ENCODE measurements at places on chromosomes 3 and 15.

DNA sequence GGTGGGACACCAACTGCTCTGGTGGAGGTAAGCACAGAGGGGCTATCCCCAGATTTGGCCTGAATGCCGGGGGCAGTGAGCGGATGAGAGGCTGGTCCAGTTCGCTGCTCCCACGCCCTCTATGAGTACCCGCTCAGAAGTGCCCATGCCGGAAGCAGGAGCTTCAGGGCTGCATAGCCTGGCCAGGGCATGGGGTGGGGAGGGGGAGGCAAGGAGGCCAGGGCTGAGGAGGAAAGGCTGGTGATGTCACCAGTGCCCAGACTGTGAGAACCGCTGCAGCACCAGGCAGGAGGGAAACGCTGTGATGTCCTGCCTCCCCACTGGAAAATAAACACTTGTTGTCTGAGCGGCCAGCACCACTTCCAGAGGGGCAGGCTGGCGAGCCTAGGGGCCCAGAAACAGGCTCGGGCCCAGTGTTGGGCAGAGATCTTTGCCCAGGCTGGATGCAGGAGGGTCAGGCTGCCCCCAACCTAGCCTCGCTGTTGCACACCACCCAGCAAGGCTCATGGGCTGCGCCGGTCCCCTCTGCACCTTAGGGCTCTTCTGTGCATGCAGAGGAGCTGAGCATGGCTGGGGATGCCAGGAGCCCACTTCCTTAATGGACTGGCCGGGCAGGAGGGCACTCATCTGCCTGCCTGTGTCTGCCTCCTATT, 10.9 kb upstream of the DLL4 start:
- no peak for DNase-seq

GRCh38 chr3:161171639-161172552, 49.2 kb upstream of the NMD3 start:
- DNase-seq, result no peak

- DNase-seq, result no peak
Observed at GRCh38 chr15:80500021-80500420, 95.8 kb downstream of the ARNT2 start.

GRCh38 chr3:16311960-16312451, 47.0 kb downstream of the OXNAD1 start:
- DNase-seq, result peak; percentile 61

DNA sequence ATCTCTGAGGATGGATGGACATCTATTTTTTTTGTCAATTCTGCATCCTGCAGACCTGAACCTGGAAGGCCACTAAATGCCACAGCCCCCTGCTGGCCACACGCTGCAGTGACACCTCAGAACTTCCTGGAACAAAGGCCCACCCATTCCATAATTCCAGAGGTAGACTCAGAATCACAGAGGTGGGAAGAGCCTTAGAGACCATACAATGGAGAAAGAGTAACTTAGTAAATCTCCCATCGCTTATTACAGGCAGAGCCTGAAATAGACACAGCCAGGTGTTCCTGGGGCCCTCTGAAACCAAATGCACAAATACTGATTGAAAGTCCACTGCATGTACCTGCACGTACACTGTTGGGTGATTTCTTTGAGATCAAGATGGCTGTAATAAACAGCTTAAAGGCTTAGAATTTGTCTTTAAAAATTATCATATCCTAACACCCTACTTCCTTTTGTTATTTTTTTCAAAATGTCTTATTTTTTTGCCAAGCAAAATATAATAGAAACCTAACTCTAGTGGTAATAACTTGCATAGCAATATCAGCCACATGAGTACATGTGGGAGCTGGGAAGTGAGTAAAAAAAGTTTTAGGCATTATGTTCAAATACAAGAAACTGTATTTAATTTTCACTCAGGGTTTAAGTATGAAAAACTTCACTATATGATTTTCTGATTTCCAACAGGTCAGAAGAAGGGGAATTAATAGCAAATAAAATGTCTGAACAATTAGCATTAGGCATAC, 62.7 kb downstream of the EOMES start:
- DNase-seq, result peak; percentile 46

DNA sequence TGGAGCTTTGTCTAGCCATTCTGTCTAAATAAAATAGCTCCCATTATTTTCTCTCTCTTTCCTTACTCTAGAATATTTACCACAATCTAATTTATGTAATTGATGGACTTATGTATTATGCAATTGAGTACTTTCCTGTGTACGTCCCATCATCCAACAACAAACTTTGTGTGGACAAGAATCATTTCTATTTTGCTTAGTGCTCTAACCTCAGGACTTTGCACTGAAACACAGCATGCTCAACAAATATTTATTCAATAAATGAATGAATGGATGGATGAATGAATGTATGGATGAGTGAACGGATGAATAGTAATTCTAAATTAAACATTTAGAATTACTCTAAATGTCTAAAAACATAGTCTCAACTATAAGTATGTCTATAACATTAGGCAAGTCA, 115.2 kb upstream of the RORA start:
- no peak for DNase-seq

DNA sequence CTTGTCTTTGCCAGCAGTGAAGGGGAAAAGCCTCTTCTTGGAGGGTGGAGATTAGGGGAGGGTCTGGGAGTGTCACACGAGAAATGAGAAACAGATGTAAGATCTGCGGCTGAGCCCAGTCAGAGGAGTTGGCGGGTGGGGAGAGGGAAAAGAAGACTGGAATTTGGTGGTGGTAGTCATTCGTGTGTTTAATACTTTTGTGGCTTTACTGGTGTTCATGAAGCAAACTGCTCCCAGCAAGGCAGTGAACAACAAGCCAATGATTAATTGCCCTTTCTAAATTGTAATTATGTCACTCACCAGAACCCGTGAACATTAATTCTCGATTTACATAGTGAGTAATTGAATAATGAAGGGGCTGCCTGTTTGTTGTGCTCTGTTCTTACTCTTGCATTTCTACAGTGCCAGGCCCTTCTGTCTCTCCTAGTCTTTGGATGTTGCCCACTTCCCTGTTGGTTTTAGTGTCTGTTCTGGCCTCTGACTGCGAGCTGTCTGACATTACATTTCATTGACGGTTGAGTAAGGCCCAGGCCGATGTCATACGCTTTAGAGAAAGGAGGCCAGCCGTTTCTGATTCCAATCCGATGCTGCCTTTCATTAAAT, 78.0 kb downstream of the CHCHD6 start:
- DNase-seq, result no peak

DNA sequence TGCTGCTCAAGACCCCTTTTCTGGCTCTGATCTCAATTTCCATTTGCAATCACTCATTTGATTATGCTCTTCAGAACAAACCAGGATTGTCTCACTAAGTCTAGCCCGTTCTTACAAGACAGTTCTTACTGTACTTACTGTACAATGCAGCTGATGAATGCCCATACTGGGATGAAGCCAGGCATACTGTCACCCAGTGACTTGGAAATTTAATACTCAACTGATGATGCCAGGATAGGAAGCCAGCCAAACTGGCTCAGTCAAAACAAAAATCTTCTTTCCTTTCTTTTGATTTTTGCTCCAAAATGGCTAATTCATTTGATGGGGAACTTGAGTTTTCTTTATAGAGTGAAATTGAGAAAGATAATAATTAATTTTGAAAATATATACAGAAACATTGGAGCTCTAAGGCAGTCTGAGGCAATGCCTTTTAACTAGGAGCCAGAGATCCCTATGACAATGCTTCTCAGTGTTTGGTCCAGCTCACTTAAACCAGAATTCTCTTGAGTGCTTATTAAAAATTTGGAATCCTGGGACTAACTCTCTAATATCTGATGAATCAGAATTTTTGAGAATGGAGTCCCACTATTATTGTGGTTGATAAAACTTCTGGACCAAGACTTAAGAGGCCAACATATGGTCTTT, 265.6 kb upstream of the THBS1 start:
- DNase-seq, result no peak

GRCh38 chr3:195666-196065, 897 bp upstream of the CHL1 start:
- DNase-seq, result no peak

GRCh38 chr3:89698208-89698830, 590.9 kb downstream of the EPHA3 start:
- no peak for DNase-seq

DNA sequence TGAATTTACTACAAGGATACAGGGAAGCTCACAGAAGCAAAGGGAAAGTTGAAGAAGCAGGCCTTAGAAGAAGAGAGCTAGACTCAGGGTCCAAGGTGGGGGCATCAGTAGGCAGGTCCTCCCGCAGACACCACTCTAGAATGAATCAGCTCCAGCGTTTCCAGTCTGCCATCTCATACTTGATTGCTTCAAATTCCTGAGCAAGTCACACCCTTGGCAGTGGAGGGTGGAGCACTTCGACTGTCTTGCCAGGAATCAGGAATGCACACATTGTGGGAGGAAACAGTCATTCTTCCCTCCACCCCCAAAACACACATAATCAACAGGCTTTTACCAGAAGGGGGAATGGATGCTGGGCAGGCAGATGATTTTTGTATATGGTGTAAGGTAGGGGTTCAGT, 78.5 kb downstream of the CHCHD6 start:
- DNase-seq, result no peak

DNA sequence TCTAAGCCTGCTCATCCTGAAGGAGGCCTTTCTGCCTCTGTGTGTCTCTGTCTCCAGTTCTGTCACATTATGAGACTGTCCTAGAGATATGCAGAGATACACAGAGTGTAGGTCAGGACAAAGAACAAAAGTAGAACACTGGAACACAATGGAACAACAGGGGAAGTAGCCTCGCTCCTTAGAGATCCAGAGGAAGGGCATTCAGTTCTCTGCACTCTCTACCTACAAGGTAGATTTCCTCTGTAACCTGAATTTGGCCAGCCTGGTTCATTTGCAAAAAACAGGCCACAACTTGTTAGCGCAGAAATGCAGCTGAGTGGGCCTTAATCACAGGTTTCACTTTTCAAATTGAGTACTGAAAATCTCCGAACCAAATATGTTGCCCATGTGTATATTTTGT, 19.4 kb downstream of the NEK10 start:
- DNase-seq, result no peak

- DNase-seq, result no peak
Observed at GRCh38 chr3:14569474-14570000, 29.4 kb upstream of the GRIP2 start.

- DNase-seq, result no peak
Observed at GRCh38 chr15:84979651-84980050, 2.0 kb upstream of the PDE8A start.

- no peak for DNase-seq
Observed at GRCh38 chr15:32909431-32909830, 191.6 kb downstream of the GREM1 start.

GRCh38 chr3:114242947-114243346, 5.6 kb upstream of the ZNF80 start:
- DNase-seq, result peak; percentile 60

DNA sequence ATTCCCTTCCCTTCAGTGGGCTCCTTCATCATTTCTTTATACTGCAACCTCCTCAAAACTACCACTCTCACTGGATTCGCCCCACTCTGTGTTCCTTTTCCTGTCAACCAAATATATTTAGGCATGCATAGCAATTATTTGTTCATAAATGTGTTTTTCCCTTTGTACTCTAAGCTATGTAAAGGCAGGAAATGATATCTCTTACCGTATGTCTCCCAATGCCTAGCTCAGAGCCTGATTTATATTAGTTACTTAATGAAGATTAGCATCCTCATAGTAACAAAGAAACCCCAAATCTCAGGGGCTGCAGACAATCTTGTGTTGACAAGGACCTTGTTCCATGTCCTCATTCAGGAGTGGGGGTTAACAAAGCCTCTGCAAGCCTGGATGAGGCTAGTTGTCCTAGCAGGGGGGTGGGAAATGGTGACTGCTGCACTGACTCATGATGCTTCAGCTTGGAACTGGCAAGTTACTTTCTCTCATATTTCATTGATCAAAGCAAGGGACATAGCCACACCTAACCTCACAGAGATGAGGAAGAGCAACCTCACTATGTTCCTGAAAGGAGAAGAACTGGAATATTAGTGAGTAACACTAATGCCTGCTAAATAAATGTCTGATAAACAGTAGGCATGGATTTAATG, 15.2 kb downstream of the PHLDB2 start:
- no peak for DNase-seq

- DNase-seq, result no peak
Observed at GRCh38 chr3:20353286-20353685, 167.3 kb upstream of the SGO1 start.

- DNase-seq, result no peak
Observed at GRCh38 chr3:102059145-102059943, 210.0 kb downstream of the NFKBIZ start.

GRCh38 chr3:122410639-122411038, 5.2 kb downstream of the WDR5B start:
- DNase-seq, result no peak

GRCh38 chr3:123652342-123652984, 67.6 kb upstream of the HACD2 start:
- DNase-seq, result peak; percentile 50

- no peak for DNase-seq
Observed at GRCh38 chr3:90025019-90025418, 917.6 kb downstream of the EPHA3 start.

- DNase-seq, result no peak
Observed at GRCh38 chr3:21893242-21893641, 142.2 kb upstream of the ZNF385D start.

DNA sequence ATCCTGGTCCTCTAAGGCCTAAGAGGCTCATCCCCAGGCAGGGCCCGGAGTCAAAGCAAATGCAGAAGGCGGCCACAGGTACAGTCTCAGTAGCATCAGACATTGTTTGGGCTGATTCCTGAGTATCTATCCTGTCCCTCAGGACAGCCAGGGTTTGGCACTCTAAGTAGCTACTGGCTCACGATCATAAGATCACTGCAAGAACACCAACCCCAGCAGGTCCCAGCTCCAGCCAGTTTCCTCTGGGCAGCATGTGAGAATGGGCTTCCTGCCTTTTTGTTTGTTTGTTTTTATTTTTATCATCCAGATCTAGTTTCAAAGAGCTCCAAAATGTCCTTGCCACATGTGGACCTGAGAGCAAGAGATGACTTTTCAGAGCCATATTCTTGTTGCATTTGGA, 32.7 kb downstream of the LRRFIP2 start:
- no peak for DNase-seq

DNA sequence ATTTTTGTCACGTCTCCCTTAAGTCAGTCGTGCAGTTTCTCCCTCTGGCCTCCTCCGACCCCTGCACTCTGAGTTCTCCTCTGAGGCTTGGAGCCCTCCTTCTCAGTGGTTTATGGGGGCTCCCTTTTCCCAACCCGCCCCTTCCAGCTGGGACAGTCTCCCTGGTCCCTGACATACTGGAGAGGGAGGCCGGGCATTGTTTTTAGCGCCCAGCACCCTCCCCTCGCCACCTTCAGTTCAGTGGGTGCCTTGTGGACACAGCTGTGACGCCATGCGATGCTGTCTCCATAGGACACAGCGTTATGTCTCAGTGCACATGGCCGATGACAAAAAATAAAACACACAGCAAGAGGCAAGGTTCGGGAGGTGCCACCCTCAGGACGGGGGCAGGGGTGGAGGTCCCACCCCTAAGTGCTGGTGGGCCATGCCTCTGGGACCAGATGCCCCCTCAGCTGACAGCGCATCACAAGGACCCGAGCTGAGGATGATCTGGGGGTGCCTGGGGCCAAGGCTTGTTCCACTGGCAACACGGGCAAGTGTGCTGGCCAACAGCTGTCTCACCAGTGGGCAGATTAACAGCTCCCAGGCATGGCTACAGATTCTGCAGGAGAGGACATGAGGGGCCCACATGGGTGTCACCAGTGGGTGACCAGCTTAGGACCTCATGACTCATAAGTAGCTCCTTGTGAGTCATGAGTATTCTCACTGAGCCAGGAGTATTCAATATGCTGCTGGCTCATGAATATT, 81.6 kb downstream of the PLXNA1 start:
- no peak for DNase-seq

GRCh38 chr15:63019511-63020109, 22.9 kb upstream of the TPM1 start:
- no peak for DNase-seq
